ENCODE measurements at places on chromosomes 5 and 9.

GRCh38 chr9:78103971-78104433, 72.4 kb upstream of the GNAQ start:
- no peak for DNase-seq

GRCh38 chr5:95778713-95779436, 43.7 kb downstream of the GLRX start:
- no peak for DNase-seq

DNA sequence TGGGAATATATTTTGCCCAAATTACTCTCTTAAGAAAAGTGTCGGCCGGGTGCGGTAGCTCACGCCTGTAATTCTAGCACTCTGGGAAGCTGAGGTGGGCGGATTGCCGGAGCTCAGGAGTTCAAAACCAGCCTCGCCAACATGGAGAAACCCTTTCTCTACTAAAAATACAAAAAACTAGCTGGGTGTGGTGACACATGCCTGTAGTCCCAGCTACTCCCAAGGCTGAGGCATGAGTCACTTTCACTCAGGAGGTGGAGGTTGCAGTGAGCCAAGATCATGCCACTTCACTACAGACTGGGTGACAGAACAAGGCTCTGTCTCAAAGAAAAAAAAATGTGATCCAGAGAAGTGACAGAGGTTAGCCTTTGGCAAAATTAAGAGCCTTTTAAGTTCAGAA, 26.4 kb upstream of the TMEM171 start:
- no peak for DNase-seq

DNA sequence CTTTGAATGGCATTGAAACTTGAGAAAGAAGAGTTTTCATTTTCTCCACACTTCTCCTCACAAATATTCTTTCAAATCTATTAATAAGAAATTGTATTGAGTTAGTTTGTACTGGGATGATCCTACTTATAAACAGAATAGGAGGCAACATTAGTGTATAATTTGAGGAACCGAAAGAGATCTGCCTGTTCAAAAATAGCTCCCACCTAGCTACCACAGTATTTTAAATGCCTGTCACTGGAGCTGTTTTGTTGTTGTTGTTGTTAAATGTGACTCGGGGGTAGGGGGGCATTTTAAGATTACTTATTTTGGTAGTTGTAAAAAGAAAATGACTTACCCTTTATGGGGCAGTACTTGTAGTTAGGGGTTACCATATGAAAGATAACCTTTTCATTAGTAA, 20.1 kb upstream of the HAPLN1 start:
- no peak for DNase-seq

GRCh38 chr5:85717203-85717563, 900.6 kb upstream of the COX7C start:
- DNase-seq: no peak

- no peak for DNase-seq
Observed at GRCh38 chr9:136058801-136059302, 36.2 kb downstream of the NACC2 start.

DNA sequence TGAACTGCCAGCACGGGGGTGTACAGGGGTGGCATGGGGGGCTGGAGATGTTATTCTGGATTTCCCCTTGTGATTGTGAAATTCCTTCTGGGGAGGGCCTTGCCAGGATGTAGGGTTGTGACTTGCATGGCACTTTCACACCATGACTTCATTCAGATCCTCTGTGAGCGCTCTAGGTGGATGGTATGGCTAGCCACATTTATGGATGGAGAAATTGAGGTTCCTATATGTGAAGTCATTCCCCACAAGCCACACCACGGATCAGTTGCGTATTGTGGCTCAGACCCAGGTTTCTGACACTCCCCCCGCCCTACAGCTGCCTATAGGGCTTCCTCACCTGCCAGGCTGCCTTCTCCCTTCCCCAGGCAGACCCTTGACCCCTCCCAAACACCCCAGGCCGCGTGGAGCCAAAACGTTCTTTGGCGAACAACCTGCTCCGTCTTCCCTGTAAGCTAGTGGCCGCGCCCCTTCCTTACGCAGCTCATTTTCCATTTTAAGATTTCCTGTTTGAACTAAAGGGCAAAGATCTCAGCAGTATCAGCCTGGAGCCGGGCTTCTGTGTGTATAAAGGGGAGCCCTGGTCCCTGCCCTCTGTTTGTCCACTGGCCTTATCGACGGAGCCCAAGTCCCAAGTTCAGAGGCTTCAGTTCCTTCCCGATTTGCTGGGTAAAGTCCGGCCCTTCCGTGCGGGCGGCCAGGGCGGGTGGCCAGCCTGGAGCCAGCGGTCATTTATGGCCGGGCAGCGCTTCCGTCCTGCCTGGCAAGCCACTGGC, 97.8 kb upstream of the KLF4 start:
- DNase-seq: no peak

- no peak for DNase-seq
Observed at GRCh38 chr9:26682796-26683496, 209.7 kb downstream of the CAAP1 start.

All from stimulated activated CD8-positive, alpha-beta memory T cell treated with anti-CD3 and anti-CD28 coated beads, Interleukin-15, amount 100 ng/mL, for 24 hours (primary cell).